ENCODE measurements at places on chromosomes 13 and 19.

DNA sequence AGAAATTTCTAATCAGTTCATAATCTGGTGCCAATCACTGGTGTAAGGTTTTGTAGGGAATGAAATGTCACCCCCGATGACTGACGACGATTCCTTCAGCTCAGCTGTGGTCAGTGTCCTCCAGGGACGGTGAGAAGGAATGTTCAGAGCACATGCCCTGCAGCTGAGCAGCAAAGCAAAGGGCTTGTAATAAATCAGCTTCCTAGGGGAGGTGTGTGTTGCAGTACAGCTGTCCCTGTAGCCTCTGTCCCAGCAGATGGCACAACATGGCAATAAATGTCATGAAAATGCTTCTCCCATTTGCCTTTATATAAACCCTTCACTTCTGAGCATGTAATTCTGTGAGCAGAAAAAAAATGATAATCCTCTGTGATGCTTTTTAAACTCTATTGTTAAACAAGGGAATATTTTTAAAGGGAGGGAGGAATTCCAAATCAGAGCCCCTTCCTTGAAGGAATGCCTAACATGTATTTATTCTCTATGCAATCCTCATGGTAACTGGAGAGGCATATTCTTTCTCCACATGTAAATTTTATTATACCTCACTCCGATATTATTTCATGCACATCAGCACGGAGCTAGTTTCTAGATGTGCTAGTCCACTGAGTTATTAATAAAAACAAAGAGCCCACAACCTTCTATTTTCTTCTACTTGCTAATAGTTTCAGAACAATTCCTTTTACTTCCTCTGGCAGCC is 102.5 kb downstream of the FAM216B start:
- H3K27ac ChIP-seq: no peak overlapping the region
- no peaks in the 10 kb centered on the region for H3K4me1 ChIP-seq
- H3K36me3 ChIP-seq: peaks cover 2% of the 10 kb centered on the region
- DNase-seq: no peak
- H3K27me3 ChIP-seq: no peaks in the 10 kb centered on the region
- H3K4me3 ChIP-seq: no peak overlapping the region

DNA sequence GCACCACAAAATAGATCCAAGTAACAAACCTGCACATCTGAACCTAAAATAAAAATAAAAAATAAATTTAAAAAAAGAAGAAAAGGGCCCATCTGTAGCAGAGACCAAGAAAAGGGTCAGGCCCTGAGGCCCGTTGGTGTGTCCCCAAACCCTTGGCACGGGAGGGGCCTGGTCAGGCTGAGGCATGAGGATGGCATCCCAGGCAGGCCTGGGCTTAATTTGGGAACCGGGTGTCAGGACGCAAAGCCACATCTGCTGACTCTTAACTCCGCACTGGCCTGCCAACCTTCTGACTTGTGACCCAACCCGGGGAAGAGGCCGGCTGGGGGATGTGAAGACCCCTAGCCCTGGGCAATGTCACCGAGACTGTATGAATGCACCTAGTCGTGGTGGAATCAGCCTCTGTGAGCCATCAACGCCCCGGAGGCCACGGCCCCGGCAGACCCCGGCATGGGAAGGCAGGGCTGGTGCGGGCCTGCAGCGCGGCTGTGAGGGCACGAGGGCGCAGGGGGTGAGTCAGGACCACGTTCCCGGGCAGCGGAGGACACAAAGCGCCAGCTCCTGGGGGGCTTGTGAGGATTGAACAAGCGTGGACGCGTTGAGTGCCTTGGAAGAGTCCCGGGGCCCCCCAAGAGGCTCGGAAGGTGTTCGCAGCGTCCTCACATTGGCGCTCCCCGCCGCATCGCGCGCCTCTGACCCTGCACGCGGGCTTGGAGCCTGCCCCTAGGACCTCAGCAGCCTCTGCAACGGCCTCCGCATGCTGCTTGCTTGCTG is 38.2 kb downstream of the ATP12A start:
- H3K27me3 ChIP-seq: no peaks in the 10 kb centered on the region
- H3K4me1 ChIP-seq: no peaks in the 10 kb centered on the region
- no peak overlapping the region for H3K4me3 ChIP-seq
- H3K36me3 ChIP-seq: no peaks in the 10 kb centered on the region
- DNase-seq: no peak

DNA sequence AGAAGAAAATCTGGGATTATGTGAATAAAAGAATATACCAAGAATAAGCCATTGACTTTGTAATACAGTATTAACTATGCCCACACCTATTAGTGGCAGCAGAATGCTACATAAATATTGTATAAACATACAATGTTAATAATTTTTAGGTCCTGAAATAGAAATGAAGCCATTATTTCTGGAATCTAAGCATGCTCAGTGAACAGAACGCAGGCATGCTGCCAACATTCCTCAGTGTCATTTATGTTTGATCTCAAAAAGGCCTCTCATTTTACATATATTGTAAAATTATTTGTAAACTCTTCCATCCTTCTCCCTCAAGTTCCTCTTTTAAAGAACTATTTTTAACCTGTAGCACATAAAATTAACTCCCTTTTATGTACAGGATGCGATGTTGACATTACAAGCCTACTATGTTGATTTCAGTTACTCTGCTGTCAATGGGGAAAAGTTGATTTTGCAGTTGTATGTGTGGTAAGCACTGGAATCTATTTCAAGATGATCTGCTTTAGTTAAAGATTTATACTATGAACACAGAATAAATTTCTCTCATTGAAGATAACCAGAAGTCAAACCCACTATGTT is 118.8 kb downstream of the VWA8 start:
- H3K27ac ChIP-seq: no peak overlapping the region
- no peaks in the 10 kb centered on the region for H3K27me3 ChIP-seq
- H3K4me1 ChIP-seq: peaks cover 4% of the 10 kb centered on the region
- peak; percentile 91 for DNase-seq
- H3K4me3 ChIP-seq: no peak overlapping the region

GRCh38 chr13:108609353-108609752 is 20.1 kb upstream of the MYO16 start:
- H3K36me3 ChIP-seq: no peaks in the 10 kb centered on the region
- DNase-seq: no peak
- no peaks in the 10 kb centered on the region for H3K4me1 ChIP-seq
- no peaks in the 10 kb centered on the region for H3K27me3 ChIP-seq
- H3K27ac ChIP-seq: no peak overlapping the region

- DNase-seq: peak; percentile 49
- no peaks in the 10 kb centered on the region for H3K36me3 ChIP-seq
- peaks cover 1% of the 10 kb centered on the region for H3K4me1 ChIP-seq
These were observed 383.1 kb upstream of the GPC6 start for GRCh38 chr13:92843549-92843948.

DNA sequence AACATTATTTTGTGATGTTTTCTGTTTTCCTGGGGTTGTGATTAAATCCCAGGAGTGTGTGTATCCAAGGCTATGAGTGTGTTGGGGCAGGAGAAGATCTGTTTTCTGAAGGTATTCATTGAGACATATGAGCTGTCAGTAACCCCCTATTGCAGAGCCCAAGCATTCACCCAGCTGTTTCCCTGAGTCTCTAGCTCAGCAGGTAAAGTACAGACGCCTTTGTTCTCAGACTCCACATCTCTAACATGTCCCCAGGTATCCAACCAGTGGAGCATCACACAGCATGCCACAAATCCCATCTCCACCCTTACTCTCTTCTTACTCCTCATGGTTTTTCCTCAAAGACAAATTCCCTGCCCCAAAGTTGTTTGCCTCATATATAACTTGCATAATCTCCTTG is 213.6 kb downstream of the PCDH20 start:
- H3K4me1 ChIP-seq: no peaks in the 10 kb centered on the region
- DNase-seq: no peak
- no peak overlapping the region for H3K4me3 ChIP-seq
- H3K27ac ChIP-seq: no peak overlapping the region
- H3K27me3 ChIP-seq: no peaks in the 10 kb centered on the region

GRCh38 chr13:79191501-79191900 is 214.6 kb downstream of the RBM26 start:
- no peak for DNase-seq
- no peaks in the 10 kb centered on the region for H3K4me1 ChIP-seq
- H3K27ac ChIP-seq: no peak overlapping the region
- no peaks in the 10 kb centered on the region for H3K36me3 ChIP-seq

DNA sequence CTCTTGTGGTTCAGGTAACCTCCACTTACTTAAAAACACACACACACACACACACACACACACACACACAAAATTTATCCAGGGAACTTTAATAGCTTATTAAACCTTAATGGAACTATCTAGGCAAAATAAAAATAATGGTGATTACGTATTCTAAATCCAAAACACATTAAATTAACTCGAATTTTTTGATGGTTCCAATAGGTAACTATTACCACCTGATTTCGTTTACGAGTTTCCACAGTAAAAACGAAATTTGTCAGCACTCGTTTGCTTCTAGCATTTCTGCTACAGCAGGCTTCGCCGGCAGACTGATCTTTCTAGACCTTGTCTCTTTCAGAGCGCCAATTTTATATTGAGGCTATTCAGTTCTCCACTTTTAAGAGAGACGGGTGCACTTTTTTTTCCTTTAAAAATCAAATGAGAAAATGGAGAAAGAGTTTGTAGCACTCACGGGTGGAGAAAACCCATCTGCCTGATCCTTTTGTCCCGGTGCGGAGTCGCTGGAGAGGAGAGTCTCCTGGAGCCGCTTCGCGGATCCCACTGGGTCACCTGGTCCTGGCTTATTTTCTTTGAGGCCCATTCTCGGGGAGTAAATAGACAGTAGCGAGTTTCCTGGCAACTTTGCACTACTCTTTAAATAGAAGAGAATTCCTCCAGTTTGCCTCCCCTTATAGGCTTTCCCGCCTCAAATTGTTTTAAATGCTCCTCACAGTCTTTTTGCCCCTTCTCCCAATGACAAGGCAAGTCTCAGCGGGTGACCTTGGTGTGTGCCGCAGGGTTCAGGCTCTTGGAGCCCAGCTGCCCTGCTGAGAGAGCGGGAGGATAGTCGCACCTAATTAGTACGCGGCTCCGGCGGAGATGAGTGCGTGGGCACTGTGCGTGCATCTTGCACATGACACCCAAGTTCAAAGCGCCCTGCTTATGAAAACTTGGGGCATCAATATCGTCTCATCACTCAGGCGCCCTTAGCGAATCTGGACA is 117.0 kb downstream of the KCNRG start:
- DNase-seq: peak; percentile 66
- H3K36me3 ChIP-seq: no peaks in the 10 kb centered on the region
- H3K4me3 ChIP-seq: no peak overlapping the region
- peaks cover 54% of the 10 kb centered on the region for H3K27me3 ChIP-seq
- no peak overlapping the region for H3K27ac ChIP-seq
- H3K4me1 ChIP-seq: no peaks in the 10 kb centered on the region

GRCh38 chr19:7522923-7523667 is 671 bp downstream of the MCOLN1 start:
- DNase-seq: peak; percentile 78
- H3K4me1 ChIP-seq: peaks cover 14% of the 10 kb centered on the region
- no peaks in the 10 kb centered on the region for H3K27me3 ChIP-seq

GRCh38 chr13:66703597-66703996 is 526.5 kb downstream of the PCDH9 start:
- H3K4me1 ChIP-seq: no peaks in the 10 kb centered on the region
- H3K36me3 ChIP-seq: no peaks in the 10 kb centered on the region
- no peaks in the 10 kb centered on the region for H3K27me3 ChIP-seq
- DNase-seq: no peak
- H3K27ac ChIP-seq: no peak overlapping the region
- no peak overlapping the region for H3K4me3 ChIP-seq

- peak within 1 kb of the TSS; percentile 50 for H3K4me3 ChIP-seq
- peak; percentile 89 for DNase-seq
- no peak within 1 kb of the TSS for H3K27ac ChIP-seq
- no peaks in the 10 kb centered on the region for H3K27me3 ChIP-seq
These were observed at the start of gene PRR36 for GRCh38 chr19:7874076-7874896. Gene PRR36, minus strand, starts transcription at chr19:7874390. Its CDS starts 701 bp downstream, at chr19:7873689.

- no peak overlapping the region for H3K27ac ChIP-seq
- H3K27me3 ChIP-seq: peaks cover 3% of the 10 kb centered on the region
- H3K4me3 ChIP-seq: peak overlapping the region; percentile 41
- peaks cover 2% of the 10 kb centered on the region for H3K4me1 ChIP-seq
These were observed 1.0 kb downstream of the SCN1B start for GRCh38 chr19:35031072-35031881.

DNA sequence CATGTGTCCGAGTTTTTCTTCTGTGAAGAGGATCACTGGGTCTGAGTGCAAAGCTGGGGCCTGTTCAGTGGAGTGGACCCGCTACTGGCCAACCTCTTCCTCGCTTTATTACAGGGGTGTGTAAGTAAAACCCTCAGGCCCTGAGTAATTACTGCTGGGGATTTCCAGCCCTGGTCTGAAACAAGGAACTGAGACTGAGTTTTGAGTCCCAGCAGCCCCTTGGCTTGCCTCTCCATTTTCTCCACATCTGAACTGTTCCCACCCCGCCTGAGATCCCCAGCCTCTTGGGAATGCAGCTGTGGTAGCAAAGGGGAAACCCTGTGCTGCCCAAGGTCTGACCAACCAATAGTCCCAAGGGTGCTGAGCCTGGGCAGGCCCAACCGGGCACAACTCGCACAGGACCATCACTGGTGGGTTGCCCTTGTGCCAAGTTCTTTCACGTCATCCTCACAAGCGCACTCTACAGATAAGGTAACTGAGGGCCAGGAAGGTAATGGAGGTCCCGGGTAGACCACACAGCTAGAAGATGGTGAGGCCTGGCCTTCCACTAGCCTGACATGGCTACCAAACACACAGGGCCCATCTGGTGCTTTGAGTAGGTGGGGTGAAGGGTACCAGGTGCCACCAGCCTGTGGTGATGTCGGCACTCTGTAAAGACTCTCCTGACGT is 13.7 kb upstream of the SLC35E1 start:
- peak overlapping the region; percentile 48 for H3K27ac ChIP-seq
- H3K36me3 ChIP-seq: no peaks in the 10 kb centered on the region
- no peak for DNase-seq
- no peaks in the 10 kb centered on the region for H3K27me3 ChIP-seq
- peaks cover 76% of the 10 kb centered on the region for H3K4me1 ChIP-seq

DNA sequence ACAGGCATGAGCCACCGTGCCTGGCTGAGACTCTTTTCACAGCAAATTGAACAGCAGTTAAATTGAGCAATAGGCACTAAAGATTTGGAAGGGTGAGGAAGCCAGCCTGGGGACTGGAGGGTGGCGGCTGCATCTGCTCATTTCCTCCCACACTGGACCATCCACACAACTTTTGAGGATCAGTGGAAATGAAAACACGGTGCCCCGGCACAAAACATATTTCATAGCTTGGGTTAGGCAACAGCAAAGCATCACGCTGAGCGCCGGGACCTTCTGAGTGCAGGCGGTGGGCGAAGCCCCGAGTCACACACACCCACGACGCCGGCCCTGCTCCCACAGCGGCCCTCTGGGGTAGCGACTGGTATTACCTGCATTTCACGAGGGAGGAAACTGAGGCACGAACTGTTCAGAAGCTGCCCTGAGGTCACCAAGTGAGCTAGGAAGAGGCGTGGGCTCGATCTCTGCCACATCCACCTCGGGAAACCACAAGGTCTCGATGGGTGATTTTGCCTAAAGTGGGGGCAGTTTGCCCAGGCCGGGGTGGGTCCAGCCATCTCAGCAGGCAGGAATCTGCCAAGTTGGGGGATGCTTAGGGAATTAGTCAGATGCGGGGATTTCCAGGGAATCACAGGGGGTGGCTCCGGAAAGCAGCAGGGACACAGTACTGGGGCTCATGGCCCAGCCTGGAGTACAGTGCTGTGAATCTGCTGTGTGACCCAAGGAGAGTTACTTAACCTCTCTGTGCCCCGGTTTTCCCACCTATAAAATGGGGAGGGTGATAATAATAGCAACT is 3.5 kb upstream of the SBNO2 start:
- no peak overlapping the region for H3K27ac ChIP-seq
- H3K27me3 ChIP-seq: no peaks in the 10 kb centered on the region
- H3K4me1 ChIP-seq: peaks cover 14% of the 10 kb centered on the region
- no peak for DNase-seq
